ENCODE measurements at places on chromosomes 12 and 14.

- peak; percentile 42 for DNase-seq
Measured at GRCh38 chr14:75981426-75982265, at the start of gene TGFB3. TSS of gene TGFB3 (minus strand) at chr14:75981995. CDS start at chr14:75980893, 1,102 bp downstream.

DNA sequence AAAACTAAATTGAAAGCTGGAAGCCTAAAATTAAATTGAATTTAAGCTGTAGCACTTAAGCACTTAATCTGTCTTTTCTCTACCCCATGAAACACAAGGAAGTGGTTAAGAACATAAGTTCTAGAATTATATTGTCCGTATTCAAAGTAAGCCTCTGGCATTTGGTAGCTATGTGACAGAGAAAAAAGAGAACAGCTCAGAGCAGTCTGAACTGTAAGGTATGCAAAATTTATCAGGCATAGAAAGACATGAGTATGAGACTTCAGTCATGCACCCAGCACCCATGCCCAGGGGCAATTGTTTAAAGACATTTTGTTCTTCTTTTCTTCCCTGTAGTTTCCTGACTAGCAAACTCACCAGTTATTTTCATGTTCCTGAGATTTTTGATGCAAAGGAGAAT, 116.7 kb downstream of the KCNMB4 start:
- DNase-seq = no peak

GRCh38 chr12:103495469-103496456, at the start of gene C12orf42:
TSS of gene C12orf42 (minus strand) at chr12:103495968. CDS start at chr12:103478426, 17,542 bp downstream.
- peak; percentile 22 for DNase-seq

- peak; percentile 32 for DNase-seq
Measured at GRCh38 chr12:69329669-69330428, 18.3 kb upstream of the LYZ start.

GRCh38 chr14:106875503-106875902, 1349.1 kb downstream of the TMEM121 start:
- DNase-seq = no peak

- DNase-seq = no peak
Measured at GRCh38 chr12:111444314-111444924, 38.7 kb downstream of the SH2B3 start.

GRCh38 chr12:40106655-40107054, 774 bp upstream of the SLC2A13 start:
- DNase-seq = no peak

DNA sequence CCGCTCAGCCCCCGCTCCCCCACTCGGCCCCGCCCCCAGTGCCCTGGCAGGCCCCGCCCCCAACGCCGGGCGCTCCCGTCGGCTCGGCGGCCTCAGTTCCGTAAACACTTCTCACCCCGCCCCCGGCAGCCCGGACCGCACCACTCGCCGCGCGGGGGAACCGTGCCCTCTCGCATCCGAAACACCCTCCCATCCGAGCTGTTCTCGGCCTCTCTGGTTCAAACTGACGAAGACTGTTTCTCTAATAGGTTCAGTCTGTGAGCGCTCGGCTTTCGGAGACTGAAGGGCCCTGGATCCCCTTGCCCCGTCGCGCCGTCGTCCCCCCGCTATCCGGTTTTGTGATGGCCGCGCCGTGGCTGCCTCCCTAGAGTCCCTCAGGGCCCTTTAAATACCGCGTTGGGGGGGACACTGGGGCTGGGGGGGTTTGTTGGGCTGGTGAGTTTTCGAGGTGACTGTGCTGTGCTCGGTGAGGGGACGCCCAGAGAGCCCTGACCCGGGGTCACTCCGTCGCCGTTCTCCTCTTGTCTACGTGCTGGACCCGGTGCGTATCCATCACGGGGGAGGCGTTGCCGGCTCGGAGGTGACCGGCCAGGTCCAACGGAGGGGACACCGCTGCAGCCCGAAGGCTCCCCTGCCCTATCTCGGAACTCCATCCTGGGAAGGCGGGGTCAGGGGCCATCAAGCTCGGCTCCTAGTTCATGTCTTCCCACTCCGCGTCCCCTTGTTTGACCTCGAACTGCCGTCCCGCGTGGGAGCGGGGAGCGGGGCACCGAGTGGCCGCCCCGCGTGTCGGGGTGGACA, at the start of gene TCP11L2:
TCP11L2 (plus strand) TSS at position 333 of the 801 bp plus-strand sequence. CDS start 8,343 bp downstream, outside the sequence.
- peak; percentile 88 for DNase-seq

DNA sequence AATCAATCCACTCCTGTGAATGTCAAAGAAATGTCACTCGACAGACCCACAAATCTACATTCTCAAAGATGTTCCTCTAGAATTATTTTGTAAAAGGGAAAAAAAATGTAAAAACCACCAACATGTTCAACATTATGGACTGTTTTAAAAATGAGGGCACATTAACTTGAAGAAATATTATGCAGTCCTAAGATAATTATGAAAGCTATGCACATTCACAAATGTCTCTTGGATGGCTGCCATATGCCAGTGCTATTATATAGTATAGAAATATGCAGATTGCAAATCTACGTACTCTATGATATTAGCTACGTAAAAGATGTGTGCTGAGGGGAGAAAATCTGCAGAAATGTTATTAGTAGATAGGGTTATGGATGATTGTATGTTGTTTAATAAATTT, 334.2 kb downstream of the BMP4 start:
- no peak for DNase-seq

GRCh38 chr12:111174961-111175345, 193.9 kb downstream of the PHETA1 start:
- no peak for DNase-seq

DNA sequence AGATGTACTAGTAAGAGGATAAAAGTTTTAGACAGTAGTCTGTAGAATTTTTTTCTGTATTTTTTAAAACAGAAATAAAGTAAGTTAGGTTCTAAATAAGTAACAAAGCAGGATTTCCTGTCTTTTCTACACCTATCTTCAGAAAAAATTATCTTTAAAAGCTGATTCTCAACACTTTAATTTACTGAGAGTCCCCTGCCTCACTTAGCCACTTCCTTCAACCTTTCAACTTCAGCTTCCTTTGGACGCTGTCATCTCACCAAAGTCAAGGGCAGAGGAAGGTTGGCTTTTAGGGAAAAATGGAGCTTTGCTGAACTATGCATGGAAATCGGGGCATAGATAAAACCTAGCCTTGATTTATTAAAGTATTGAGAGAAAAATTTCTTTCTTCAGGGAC, 44.9 kb upstream of the CERS5 start:
- DNase-seq = no peak

GRCh38 chr14:102603293-102603907, 11.0 kb downstream of the RCOR1 start:
- DNase-seq = no peak

- no peak for DNase-seq
Measured at GRCh38 chr14:60561845-60562746, 53.1 kb downstream of the SIX6 start.

DNA sequence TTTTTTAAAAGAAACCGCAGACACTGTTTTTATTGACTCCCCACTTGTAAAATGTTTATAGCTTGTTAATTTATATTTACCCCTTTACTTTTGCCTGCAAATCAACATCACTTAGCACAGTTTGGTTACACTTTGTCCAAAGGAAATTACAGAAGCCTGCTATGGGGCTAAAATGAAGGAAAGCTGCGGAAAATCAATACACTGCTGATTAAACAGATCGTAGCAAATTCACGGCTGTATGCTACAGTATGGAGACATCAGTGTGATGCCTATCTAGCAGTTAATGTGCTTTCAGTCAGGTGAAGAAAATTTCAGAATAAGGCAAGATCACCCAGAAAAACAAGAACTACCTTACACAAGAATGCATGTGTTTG, 110.0 kb downstream of the FOXG1 start:
- no peak for DNase-seq

GRCh38 chr12:14956024-14956891, 5.1 kb downstream of the ARHGDIB start:
- DNase-seq = no peak
